Smooth muscle cell of trachea (primary cell): ENCODE measurements at places on chromosomes 13 and 19. TPM values are rescaled to one million over a fixed set of nuclear protein-coding genes. Genes with fewer than 3 reads are reported as not detected.

NBEA gene
- total RNA-seq, result 6.8 and 7.4 TPM in 2 replicates

ZNF723 gene
- not detected in 2 replicates for total RNA-seq

MAP4K1 gene
- 0.33 and 0.58 TPM in 2 replicates for total RNA-seq

ZNF69 gene
- total RNA-seq, result 4.0 and 4.1 TPM in 2 replicates

OLFM2 gene
- 4.1 and 6.1 TPM in 2 replicates for total RNA-seq

TTC9B gene
- 0.17 TPM in 1 of 2 replicates, not detected in the other for total RNA-seq

IFNL3 gene
- total RNA-seq, result not detected in 2 replicates

CEACAM1 gene
- total RNA-seq, result not detected in 2 replicates

CGB5 gene
- total RNA-seq, result not detected in 2 replicates

ZNF586 gene
- total RNA-seq, result 17.5 and 20.1 TPM in 2 replicates

CHST8 gene
- 0.15 TPM in 1 of 2 replicates, not detected in the other for total RNA-seq

TMEM86B gene
- total RNA-seq, result 2.2 and 2.3 TPM in 2 replicates

FNDC3A gene
- 66.3 and 71.6 TPM in 2 replicates for total RNA-seq

PABPC3 gene
- total RNA-seq, result 0.15 and 0.17 TPM in 2 replicates

SGCG gene
- 0.83 TPM in 1 of 2 replicates, not detected in the other for total RNA-seq

LGALS14 gene
- not detected in 2 replicates for total RNA-seq

MEX3D gene
- 30.5 and 80.6 TPM in 2 replicates for total RNA-seq

OR7G1 gene
- not detected in 2 replicates for total RNA-seq

DCT gene
- 0.17 TPM in 1 of 2 replicates, not detected in the other for total RNA-seq

ZNF625 gene
- 7.9 and 14.5 TPM in 2 replicates for total RNA-seq

PNMA8C gene
- total RNA-seq, result under 0.01 and 0.15 TPM in 2 replicates

SHC2 gene
- total RNA-seq, result 1.0 and 10.3 TPM in 2 replicates

MEF2B gene
- total RNA-seq, result 0.17 TPM in 1 of 2 replicates, not detected in the other

GSK3A gene
- 14.7 and 17.9 TPM in 2 replicates for total RNA-seq

ABHD13 gene
- total RNA-seq, result 5.8 and 8.0 TPM in 2 replicates

TYROBP gene
- 0.33 TPM in 1 of 2 replicates, not detected in the other for total RNA-seq

BRD4 gene
- total RNA-seq, result 18.0 and 19.4 TPM in 2 replicates

MRPL4 gene
- 25.3 and 29.5 TPM in 2 replicates for total RNA-seq

CLDN10 gene
- total RNA-seq, result not detected in 2 replicates

LIPE gene
- 2.2 and 2.9 TPM in 2 replicates for total RNA-seq

CGB2 gene
- total RNA-seq, result not detected in 2 replicates

CCNE1 gene
- total RNA-seq, result 4.1 and 6.0 TPM in 2 replicates

HOMER3 gene
- total RNA-seq, result 76.1 and 86.0 TPM in 2 replicates

CATSPERD gene
- total RNA-seq, result not detected in 2 replicates

ZNF222 gene
- total RNA-seq, result 4.8 and 8.1 TPM in 2 replicates

CILP2 gene
- under 0.01 and 1.3 TPM in 2 replicates for total RNA-seq

NLRP5 gene
- not detected in 2 replicates for total RNA-seq
